Osteocyte (in vitro differentiated cells): ENCODE measurements at places on chromosomes 3 and 15. TPM values are rescaled to one million over a fixed set of nuclear protein-coding genes. Genes with fewer than 3 reads are reported as not detected.

The MKRN3 gene
- not detected in 2 replicates for total RNA-seq

The ARF4 gene
- total RNA-seq: 250 and 252 TPM in 2 replicates

DNA sequence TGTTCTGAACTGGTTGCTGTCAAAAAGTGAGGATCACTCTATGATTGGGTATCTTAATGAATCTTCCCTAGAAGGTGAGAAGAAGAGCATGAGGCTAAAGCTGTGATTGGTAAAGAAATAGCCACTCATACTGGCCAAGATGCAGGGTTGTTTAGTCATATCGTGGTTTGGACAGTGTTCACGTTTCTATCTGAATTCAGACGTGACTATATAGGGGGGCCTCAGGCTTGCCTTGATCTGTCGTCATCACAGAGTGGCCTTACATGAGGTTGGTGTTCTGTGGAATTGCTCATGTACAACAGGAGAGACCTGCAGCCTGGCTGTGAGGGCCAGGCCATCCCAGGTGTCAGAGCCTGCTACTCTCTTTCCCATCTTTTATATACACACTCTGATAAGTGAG, 12.4 kb downstream of the RTP2 start:
- DNase-seq: no peak

GRCh38 chr15:95459273-95459672, 871.2 kb upstream of the NR2F2 start:
- no peak for DNase-seq

The TIMMDC1 gene
- total RNA-seq: 98.8 and 103 TPM in 2 replicates

DNA sequence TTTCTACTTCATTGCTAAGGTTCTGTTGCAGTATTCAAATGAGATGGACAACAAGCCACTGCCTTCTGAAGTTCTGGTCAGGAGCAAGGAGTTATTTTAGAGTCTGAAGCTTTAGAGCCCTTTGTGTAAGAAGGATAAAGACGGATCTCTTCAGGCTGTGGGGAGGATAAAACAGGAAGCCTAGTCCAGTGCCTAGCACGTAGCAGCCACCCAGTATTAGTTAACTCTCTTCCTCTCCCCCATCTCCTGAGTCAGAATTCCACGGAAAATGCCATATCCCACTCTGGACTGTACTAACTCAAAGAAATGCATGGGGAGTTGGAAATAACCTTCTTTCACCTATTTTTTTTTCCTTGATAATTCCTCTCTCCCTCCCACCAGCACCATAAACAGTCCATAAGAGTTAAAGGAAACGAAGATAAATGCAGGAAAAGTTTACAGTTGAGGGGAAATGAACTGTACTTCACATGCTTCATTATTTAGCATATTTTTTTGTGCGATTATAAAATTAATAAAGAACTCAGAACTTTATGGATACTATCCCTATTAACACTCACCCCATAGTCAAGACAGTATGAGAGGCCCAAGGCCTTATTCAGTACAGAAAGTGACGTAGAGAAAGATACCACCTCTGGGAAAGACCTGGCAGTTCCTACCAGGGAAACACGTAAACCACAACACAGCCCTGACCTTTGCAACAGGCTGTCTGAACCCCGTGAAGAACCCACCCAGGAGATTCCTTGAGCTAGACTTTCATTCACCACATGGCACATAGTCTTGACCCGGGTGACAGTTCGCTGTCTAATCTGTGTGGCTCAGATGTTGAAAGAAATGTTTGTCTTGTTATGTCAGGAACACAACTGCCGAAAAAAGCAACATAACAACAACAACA, 9.2 kb downstream of the IGF2BP2 start:
- DNase-seq: no peak

- no peak for DNase-seq
These were observed 9.2 kb upstream of the ACSBG1 start for GRCh38 chr15:78243491-78243941.

The BTLA gene
- total RNA-seq: not detected in 2 replicates

The PDZRN3 gene
- total RNA-seq: 34.1 and 35.1 TPM in 2 replicates
